ENCODE measurements at places on chromosomes 12 and 14.

DNA sequence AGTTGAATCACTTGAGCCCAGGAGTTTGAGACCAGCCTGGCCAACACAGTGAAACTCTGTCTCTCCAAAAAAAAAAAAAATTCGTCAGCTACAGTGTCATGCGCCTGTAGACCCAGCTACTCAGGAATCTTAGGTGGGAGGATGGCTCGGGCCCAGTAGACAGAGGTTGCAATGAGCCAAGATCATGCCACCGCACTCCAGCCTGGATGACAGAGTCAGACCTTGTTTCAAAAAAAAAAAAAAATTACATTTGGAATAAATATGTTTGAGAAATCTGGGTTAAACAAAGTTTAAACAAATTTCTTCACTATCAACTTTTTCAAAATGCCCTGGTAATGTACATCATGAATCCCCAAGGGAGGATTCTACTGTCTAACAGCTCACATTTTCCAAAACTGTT lies 187.0 kb upstream of the RASSF8 start:
- DNase-seq, result no peak

- DNase-seq, result no peak
These were observed 1.7 kb downstream of the PSMB11 start for GRCh38 chr14:23043754-23044153.

GRCh38 chr12:124534776-124535740 lies 32.4 kb downstream of the NCOR2 start:
- DNase-seq, result no peak

DNA sequence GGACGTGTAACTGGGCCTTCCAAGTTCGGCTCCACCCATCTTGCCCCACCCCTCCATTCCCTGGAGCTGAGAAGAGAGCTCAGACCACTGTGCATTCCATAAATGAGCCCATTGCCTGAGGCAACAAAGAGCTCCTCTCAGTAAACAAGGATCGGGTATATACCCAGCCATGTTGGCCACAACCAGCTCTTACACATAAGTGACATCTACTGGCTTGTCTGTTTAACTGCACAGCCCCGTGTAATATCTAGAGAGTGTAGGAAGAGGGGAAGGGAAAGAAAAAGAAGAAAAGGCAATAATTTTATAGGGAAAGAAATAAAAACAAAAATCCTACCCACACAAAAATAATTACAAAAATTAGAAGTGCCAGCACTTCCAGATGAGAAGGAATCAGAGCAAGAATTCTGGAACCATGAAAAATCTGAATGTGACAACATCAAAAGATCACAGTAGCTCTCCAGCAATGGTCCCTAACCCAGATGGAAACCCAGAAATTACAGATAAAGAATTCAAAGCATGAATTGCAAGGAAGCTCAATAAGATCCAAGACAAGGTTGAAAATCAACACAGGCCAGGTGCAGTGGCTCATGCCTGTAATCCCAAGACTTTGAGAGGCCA lies 308.1 kb downstream of the RPAP3 start:
- no peak for DNase-seq

- no peak for DNase-seq
These were observed 6.6 kb downstream of the PRKAB1 start for GRCh38 chr12:119674560-119674959.

DNA sequence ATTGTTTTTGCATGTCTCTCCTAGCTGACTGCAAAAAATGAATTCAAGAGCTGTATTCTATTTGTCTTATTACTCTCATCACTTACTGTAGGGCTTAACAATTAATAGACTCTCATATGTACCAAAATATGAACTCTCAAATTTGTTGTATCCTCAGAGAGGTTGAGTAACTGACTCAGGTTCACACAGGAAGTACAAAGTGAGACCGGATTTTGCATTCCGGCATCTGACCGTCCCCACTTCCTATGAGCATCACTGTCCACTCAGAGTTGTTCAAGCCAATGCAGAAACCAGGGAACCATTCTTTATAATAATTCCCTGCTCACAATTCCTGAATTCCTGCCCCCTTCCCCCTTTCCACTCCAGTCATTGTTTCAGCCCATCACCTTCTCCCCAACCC lies 113.3 kb upstream of the AMIGO2 start:
- no peak for DNase-seq

GRCh38 chr12:46663318-46663717 lies 162.5 kb downstream of the SLC38A4 start:
- DNase-seq, result no peak

- DNase-seq, result no peak
These were observed 167.2 kb upstream of the ATP2B1 start for GRCh38 chr12:89875809-89876208.

- DNase-seq, result no peak
These were observed 26.9 kb downstream of the WDR89 start for GRCh38 chr14:63614679-63615363.

DNA sequence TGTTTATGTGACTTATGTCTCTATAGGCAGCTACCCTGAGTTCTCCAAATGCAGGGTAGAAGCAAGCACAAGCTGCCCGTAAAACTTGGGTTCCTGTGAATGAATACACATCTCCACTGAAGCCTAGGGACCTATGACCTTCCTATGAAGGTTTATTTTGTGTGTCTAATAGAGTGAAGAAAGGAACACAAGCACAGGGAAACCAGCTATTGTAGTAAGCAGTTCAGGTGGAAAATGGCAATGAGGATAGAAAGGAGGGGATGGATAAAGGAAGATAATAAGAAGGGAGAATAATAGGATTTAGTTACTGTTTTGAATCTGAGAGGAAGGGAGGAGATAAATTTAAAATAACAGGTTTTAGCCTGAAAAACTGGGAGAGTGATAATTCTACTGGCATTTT lies 2.4 kb downstream of the PFKM start:
- DNase-seq, result no peak

DNA sequence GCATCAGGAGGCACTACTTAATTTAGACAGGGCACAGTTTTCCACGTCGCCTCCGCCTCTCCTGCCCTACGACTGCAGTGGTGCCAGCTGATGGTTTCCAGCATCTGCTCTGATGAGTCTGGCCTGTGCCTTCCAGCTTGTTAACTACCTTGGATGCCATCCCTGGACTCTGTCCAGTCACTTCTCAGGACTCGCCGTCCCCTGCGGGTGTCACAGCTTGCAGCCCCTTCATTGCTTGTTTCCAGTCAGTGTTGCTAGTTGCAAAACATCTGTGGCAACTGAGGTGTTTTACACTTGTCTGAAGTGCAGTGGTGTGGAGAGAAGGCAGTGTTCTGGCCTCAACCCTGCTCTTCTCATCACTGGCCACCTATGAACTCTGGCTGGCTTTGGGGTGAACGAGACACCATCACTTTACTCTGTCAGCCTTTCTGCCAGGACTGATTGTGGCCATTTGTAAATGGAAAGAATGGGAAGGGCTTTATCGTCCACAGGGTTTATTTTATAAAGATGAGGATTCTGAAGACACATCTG lies 8.3 kb downstream of the ADGRD1 start:
- DNase-seq, result no peak

GRCh38 chr12:117060929-117061305 lies 38.3 kb downstream of the TESC start:
- DNase-seq, result no peak

DNA sequence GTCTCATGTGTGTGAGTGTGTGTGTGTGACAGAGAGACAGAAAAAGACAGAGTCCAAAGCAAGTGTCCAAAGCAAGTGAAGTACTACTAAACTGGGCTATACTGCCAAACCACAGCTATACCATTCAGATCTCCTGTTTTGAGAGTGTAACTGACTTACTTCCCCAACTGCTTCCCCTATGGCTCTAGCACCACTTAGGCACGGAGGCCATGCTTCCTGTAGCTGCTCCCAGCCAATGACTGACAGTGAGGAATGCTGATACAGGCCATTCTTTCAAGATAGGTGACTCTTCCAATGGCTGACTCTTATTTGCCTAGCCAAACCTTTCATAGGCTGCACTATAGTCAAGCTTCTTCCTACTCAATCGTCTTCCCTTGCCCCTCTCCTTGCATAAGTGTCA lies 393.2 kb downstream of the BCAT1 start:
- DNase-seq, result no peak

- no peak for DNase-seq
These were observed 156.8 kb downstream of the PDZRN4 start for GRCh38 chr12:41344776-41345470.

DNA sequence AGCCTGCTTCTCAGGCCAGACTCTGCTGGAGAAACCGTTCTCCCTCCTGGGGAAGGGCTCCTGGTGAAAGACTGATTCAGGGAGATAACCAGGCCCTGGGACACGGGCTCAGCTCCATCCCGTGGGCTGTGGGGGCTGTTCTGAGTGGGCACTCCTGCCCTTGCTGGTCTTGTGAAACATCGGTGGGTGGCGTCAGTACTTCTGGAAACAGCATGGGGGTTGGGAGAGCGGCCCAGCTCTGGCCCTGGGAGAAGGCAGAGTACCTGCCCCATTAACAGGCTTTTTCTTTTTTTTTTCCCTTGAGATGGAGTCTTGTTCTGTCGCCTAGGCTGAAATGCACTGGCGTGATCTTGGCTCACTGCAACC lies 786 bp downstream of the SLC25A47 start:
- no peak for DNase-seq

- no peak for DNase-seq
These were observed 1322.5 kb downstream of the FSCB start for GRCh38 chr14:43184540-43184939.

- DNase-seq, result no peak
These were observed 6.2 kb downstream of the ADCY6 start for GRCh38 chr12:48782457-48783395.

GRCh38 chr12:43723134-43723533 lies 35.5 kb downstream of the PUS7L start:
- DNase-seq, result no peak

- DNase-seq, result no peak
These were observed 9.1 kb downstream of the MYRFL start for GRCh38 chr12:69834147-69834546.

- DNase-seq, result no peak
These were observed at the start of gene HPD for GRCh38 chr12:121858662-121859572. Gene HPD, minus strand, starts transcription at chr12:121858859. Its CDS starts 36 bp downstream, at chr12:121858823.

DNA sequence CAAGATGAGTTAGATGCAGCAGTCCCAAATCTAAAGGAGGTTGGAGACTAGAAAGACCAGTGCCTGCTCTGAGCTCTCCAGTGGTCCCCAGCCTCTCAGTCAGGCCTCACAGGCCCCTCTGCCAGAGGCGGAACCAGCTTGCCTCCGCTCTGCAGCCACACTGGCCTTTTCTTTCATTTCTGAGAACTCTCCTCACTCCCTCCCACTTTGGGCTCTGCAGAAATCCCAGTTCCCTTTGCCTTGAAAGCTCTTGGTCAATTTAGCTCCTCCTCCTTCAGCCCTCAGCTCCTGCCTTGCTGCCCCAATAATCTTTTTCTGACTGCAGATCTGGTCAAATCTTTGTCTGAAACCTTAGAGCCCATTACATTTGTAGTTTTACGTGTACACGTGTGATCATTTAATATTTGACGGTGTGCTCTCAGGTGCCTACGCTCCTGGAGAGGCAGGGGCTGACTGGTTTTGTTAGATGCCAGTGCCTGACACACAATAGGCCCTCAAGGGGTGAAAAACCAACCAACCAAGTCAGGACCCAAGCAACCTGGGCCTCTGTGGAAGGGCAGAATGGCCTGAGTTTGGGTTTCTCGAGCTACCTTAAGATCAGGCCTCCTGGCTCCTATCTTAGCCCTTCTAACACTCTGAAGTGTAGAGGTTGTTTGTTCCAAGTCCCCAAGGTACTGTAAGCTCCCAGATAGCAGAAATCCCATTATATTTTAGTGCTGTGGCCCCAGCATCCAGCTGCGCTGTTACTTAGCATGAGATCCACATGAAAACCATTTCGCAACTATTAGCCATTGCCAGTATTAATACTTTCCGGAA lies 1.1 kb upstream of the NUDT4 start:
- DNase-seq, result no peak

GRCh38 chr14:83894568-83894967 lies 1635.4 kb upstream of the FLRT2 start:
- DNase-seq, result no peak

DNA sequence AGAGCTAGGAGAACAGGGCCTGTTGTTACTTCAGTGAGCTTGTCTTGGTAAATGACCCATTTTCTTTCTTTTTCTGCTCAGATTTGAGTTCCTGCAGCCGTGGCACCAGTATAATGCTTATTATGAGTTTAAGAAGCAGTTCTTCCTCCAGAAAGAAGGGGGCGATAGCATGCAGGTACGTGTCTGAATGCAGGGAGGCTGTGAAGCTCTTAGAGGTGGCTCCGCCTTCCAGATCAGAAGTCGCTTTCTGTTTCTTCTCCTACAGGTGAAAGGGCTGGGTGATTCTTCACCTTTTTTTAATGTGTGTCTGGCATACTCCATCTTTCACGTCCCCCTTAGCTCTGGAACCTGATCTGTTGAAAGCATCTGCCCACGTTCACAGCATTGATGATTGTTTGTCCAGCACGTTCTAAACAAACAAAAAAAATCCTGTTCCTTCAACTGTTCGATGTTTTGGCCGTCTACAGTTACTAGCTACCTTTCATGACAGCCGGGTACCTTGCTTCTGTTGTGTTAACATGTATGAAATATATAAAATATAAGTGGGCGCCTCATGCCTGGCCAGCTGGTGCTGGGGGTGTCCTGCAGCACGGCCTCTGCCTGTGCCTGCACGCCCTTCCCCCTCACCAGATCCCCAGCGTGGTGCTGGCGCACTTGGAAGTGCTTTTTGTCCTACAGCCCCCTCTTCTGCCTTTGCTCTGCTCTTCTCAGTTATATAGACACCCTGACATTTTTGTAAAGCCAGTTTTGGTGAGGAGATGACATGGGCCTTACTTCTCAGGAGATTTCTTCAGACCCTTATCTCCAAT lies 44.6 kb downstream of the SFSWAP start:
- no peak for DNase-seq

DNA sequence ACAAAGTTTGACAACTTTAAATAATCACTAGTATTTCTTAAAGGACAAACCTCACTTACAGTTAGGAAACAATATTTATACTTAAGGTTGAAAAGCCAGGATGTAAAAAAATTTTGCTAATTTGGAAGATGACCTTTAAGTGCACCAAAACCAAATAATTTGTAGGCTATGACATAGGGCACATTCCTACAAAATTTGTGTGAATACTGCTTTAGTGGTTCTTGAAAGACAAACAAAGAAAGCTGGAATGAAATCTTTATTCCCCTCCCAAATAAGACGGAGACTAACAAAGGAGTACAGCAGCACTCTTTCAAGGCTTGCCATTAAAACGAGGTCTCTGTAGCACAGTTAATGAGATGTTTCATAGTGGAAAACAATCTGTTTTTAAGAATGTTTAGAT lies 45.6 kb downstream of the MSRB3 start:
- DNase-seq, result no peak

GRCh38 chr12:22209422-22209821 lies 125.1 kb downstream of the ST8SIA1 start:
- no peak for DNase-seq

- DNase-seq, result no peak
These were observed 277.4 kb downstream of the DAD1 start for GRCh38 chr14:22311636-22312035.

- DNase-seq, result no peak
These were observed 169.7 kb upstream of the G2E3 start for GRCh38 chr14:30389134-30389876.
